Activated CD4-positive, alpha-beta T cell treated with anti-CD3 and anti-CD28 coated beads, Interleukin-2, amount 50 U/mL, for 4 hours (primary cell): ENCODE measurements at places on chromosomes 16 and 17.

DNA sequence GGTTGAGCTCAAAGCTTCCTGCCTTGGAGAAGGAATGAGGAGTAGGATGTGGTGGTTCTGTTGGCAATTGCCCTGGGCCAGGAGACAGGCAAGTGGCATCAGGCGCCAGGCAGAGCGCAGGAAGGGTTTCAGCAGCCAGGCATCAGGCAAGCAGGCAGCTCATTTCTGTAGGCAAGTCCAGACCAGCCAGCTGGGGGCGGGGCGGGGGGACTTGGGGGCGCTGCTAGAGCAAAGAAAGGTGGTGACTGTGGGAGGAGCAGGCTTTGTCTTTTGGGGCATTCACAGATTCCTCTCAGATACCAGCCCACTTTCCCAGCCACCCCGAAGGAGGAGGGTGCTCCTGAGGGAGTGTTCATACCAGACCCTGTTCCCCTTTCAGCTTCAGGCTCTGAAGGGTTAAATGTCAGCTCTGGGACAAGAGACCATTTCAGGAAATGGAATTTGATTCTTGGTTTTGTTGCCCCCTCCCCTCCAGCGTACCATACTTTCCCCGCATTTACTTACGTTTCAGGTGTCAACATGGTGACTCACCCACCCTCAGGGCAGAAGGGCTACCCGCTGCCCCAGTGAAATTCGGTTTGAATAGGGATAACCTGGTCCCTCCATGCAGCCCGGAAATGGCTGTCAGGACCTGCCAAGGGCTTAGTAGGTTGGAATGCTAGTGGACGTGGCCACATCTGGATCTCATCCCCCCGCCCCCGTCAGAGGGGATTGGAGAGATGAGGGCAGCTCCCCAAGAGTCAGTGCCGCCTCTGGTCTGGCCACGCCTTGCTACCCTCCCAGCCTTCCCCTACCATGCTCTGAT, 13.2 kb downstream of the NGFR start:
- DNase-seq = no peak

GRCh38 chr16:75251280-75252048, at the start of gene BCAR1:
Gene BCAR1, minus strand, starts transcription at chr16:75251624. Its CDS starts 142 bp downstream, at chr16:75251482.
- DNase-seq = no peak

DNA sequence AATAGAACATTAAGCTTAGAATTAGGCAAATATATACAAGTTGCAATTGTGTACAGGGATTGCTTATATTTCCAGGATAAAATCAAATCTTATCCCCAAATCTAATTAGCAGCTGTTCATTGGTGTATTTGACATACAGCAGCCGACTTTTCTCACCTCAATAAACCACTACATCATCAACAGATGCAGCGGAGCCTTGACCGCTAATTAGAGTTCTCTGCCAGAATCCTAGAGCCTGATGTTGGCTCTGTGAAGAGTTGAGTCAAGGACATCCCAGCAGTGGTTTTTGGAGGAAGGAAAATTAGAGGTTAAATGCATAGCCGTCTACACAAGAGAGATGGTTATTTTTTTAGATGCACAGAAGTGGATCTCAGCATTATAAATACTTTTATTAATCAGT, 221.9 kb upstream of the CACNG5 start:
- no peak for DNase-seq

GRCh38 chr17:56939869-56940484, 20.9 kb downstream of the COIL start:
- DNase-seq = no peak

- no peak for DNase-seq
Observed at GRCh38 chr16:28863929-28864793, 518 bp downstream of the SH2B1 start.

GRCh38 chr16:4970010-4970409, 11.9 kb downstream of the SEC14L5 start:
- DNase-seq = no peak

- no peak for DNase-seq
Observed at GRCh38 chr17:79340333-79341221, 266.0 kb downstream of the ENGASE start.

- no peak for DNase-seq
Observed at GRCh38 chr16:51132490-51133115, 18.5 kb downstream of the SALL1 start.

GRCh38 chr16:86909359-86910160, 331.2 kb downstream of the FOXL1 start:
- DNase-seq = no peak

DNA sequence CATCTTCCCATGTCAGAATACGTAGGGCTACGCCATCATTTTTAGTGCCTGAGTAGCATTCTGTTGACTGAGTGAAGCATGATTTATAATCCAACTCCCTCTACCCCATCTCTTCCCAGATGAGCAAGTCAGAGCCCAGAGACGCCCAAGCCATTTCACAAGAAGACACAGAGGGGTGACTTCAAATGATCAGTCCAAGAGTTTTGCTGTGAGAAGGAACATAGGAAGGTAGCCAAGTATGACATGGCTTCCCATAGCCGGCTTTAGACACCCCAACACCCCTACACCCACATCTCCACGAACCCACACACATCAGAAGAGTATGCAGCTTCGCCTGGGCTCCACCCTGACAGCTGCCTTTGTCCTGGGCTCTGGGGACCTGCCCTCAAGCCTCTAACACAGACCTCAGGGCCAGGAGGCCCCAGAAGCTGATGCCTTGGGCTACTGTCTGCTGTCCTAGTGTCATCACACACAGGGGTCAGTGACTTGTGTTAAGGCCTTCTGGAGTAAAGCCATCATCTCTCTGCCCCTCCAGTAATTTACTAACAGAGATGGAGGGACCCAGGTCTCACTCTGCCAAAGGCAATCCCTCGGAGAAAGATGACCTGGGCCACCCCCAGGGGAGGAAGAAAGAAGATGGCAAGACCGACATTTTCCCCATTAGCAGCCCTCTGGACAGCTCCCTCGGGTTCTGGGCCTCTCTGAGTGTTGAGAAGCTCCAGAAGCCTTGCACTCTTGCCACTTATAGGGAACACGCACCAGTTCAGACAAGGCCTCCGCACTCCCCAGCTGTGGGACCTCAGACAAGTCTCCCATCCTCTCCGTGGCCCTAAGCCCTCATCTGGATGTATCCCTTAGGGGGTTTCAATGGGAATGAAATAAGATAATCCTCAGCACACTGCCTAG, 38.7 kb upstream of the MRPS23 start:
- no peak for DNase-seq

GRCh38 chr16:6977916-6978315, 354.7 kb upstream of the RBFOX1 start:
- DNase-seq = no peak

DNA sequence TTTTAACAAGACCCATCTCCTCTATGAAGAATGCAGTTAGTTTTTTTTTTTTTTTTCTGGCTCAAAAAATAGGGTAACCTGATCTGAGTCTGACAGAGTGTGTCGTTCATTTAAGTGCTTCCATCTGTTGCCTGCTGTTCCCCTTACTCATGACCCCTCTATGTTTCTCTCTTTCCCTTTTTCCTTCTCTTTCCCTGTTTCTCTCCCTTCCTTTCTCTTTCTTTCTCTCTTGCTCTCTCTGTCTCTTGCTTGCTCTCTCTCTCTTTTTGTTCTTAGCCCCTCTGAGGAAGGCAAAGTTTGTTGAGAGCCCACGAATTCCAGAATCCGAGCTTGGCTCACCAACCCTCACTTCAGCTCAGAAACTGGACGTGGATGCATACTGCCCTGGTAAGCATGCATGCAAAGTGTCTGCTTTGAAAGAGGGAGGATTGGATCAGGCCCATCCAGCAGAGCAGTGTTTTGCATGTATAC, 185.0 kb downstream of the TANC2 start:
- no peak for DNase-seq

- DNase-seq = no peak
Observed at GRCh38 chr16:65546353-65546791, 424.5 kb upstream of the CDH11 start.

DNA sequence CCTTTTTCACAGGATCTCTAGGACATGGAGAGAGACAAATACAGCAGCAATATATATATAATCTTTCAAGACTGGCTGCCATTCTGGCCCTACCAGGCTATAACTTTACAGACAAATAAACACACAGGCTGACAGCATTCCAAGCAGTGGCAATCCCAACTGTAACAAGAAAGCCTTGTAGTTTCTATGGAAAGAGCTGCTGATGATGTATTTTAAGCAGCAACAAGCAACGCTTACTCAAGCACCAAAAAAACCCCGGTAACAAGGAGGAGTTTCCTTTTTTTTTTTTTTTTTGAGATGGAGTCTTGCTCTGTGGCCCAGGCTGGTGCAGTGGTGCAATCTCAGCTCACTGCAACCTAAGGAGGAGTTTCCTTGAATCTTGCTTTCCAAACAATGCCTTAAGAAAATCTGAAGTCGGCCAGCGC, 23.2 kb downstream of the LSM12 start:
- no peak for DNase-seq

DNA sequence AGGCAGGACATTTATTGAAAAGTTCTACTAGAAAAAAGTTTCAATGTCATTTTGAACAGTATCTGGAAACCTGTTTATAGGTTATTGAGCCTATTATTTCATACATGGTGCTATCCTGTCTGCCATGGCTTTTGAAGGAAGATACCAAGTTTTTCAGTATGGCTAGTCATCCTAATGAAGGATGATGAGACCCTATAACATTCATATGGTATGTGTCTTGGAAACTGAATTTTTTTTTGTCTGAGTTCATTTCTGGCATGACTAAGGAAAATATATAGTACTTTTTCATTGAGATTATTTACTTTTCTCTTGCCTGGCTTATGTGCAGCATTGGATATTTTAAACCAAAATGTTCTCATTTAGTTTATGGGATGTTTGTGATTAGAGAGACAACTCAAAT, 30.2 kb downstream of the CLTC start:
- no peak for DNase-seq

DNA sequence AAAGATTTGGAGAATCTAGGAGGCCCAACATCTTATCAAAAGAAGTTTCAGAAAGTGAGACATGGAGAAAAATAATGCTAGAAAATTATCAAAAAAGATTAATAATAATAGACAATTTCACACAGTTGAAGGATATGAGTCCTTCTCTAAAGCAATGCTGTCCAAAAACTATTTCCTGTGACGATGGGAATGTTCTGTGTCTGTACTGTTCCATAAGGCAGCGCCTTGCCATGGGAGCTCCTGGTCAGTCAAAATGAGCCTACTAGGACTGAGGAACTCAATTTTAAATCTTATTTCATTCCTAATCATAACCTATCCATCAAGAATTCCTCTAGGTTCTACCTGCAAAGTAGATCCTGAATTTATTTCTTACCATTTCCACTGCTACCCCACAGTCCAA, 49.0 kb downstream of the CACNG1 start:
- DNase-seq = no peak

DNA sequence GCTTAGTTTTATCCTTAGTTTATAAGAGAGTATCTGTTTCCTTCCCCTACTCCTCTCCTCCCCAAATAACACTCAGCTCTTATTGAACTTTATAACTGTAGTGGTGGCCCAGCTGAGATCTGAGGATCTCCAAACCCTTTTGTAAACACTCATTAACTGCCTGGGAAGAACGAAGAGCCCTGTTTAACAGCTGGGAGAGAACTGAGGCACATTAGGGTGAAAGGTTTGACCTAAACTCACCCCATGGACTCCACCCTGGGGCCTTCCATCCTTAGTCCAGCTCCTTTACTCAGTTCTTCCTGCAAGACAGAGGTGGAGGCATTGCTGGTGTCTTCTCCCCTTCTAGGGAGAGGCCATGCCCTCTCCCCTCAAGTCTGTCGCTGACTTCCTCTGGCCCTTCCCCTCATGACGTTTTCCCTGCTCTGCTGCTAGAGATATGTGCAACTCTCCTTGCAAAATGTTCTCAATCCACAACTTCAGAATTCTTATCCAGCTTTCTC, 1.2 kb upstream of the RARA start:
- no peak for DNase-seq

GRCh38 chr17:46773221-46773605, 45.3 kb downstream of the WNT3 start:
- no peak for DNase-seq

DNA sequence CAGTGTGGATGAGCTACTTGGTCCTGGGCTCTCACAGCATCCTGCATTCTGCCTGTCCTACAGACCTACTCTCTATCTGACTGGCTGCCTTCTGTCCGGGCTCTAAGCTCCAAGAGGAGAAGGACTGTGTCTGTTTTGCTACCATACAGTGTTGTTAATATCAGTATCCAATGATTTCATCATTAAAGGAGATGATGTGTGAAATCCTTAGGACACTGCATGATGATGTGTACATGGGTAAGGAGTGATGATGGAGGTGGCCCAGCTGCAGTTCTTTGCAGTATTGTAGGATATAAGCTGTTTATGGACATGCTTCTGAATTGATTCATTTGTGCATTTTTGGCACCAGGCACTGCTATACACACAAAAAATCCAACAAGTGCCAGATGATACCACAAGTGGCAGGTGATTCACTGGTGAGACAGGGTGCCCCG, 536.9 kb upstream of the CDH11 start:
- DNase-seq = no peak

DNA sequence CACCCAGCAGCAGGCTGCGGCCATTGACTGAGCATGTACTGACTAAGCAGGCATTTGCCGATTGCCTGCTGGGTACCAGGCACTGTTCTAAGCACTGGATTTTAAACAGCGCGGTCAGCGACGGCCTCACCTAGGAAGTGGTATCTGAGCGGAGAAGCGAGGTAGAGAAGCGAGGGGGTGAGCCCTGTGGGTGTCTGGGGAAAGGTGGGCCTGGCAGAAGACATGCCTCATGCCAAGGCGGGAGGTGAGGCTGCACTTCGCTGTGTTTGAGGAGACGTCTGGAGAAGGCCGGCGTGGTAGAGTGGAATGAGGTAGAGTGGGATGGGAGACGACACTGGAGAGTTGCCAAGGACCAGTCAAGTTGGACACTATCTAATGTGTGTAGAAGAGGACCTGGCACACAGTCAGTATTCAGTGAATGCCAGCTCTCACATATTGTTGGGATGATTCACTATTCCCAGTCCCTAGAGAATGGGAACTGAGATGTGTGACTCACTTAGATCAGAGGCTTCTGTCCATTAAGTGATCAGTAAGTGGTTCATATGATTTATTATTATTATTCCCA, 14.4 kb downstream of the SYCE1L start:
- DNase-seq = no peak

GRCh38 chr17:39929646-39930407, 2.3 kb downstream of the LRRC3C start:
- no peak for DNase-seq

GRCh38 chr17:72191921-72192799, 71.3 kb downstream of the SOX9 start:
- DNase-seq = no peak

DNA sequence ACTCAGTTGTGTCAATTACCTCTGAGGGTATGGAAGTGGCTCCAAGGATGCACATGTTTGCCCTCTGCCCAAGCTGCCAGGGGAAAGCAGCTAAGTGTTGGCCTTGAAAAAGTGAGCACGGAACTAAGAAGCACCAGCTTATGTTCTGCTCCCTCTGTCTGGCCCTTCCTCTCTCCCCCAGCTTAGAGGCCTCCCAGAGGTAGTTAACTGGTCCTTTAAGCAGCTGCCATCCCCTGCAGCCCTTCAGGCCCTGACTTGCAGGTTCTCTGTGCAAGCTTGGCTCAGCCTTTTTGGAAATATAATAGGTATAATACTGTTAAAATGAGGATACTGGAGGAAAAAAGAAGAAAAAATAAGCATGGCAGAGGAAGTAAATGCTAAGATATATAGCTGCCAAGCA, 7.0 kb upstream of the UBE2Z start:
- DNase-seq = no peak

GRCh38 chr16:11379420-11379819, 34.2 kb downstream of the RMI2 start:
- DNase-seq = no peak

GRCh38 chr17:48601539-48602425, 3.0 kb downstream of the HOXB6 start:
- no peak for DNase-seq

GRCh38 chr17:19705771-19706770, 10.3 kb downstream of the SLC47A2 start:
- DNase-seq = no peak

- no peak for DNase-seq
Observed at GRCh38 chr16:74667255-74667700, 601 bp upstream of the RFWD3 start.
